ENCODE measurements at places on chromosomes 16 and 17.
A peak's percentile ranks its signal among the peaks of the same experiment; 100 is the strongest.

DNA sequence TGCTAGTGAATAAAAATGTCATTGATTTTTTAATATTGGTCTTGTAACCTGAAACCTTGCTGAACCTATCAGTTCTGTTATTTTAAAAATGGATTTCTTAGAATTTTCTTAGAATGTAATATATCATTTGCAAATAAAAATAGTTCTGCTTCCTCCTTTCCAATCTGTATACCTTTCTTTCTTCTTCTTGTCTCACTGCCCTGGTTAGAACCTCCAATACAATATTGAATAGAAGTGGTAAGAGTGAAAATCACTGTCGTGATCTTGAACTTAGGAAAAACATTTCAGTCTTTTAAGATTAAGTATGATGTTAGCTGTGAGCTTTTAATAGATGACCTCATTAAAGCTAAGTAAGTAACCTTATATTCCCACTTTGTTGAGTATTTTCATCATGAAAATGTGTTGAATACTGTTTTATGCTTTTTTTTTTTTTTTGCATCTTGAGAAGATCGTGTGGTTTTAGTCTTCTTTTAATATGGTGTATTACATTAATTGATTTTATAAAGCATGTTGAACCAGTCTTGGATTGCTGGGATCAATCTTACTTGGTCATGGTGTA, 104.8 kb upstream of the NACA2 start:
- DNase-seq: no peak

GRCh38 chr17:49880291-49881053, 32.6 kb upstream of the TAC4 start:
- DNase-seq: peak; percentile 19

DNA sequence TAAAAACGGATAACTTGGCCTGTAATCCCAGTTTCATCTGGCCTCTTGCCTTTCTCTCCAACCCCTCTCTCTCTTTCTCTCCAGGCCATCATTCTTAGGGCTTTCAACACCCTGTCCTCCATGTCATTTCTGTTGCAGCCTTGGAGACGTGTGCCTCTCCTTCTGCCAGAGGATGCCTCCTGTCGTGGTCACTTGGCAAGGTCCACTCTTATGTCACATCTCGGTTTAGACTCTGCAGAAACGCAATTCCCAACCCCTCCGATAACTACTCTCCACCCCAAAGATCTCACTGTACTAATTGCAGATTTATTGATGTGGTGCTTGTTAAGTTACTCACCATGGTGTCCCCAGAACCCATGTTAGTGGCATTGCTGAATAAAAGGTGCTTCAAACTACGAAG, 787.3 kb upstream of the RBFOX1 start:
- no peak for DNase-seq

- peak; percentile 99 for DNase-seq
These were observed at the start of gene DHX8 for GRCh38 chr17:43483674-43484551. Gene DHX8 (plus strand): TSS chr17:43483975. CDS start chr17:43484038, 63 bp downstream.

GRCh38 chr17:1331708-1332107, 52.2 kb downstream of the TRARG1 start:
- DNase-seq: no peak

GRCh38 chr17:68273722-68274121, 17.2 kb downstream of the SLC16A6 start:
- no peak for DNase-seq

DNA sequence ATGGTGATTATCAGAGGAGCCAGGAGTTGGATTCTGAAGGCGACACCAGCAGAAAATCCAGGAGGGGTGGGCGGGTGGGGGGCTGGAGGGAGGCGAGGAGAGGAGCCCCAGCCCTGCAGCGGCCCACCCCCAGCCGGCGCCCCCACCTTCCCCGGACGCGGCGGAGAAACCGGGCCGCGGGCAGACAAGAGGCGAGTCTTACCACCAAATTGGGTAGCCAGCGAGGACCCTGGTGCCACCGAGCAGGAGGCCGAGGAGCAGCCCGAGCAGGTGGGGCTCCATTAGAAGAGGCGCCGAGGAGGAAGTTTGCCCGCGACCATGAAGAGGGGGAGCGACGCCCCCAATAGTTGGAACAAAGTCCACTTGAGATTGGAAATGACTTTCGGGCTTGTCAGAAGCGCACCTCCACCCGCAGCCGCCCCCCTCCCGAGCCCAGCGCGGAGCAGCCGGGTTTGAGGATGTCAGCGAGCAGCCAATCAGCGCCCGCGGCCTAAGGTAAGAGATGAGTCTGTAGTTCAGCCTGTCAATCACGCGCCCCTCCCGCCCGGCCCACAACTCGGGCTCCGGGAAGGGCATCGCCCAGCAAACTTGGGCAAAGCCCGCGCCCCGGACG, at the start of gene WNT3:
Gene WNT3 (minus strand): TSS at position 377 of the 613 bp plus-strand sequence. CDS start 95 bp downstream, at position 282.
- DNase-seq: no peak

GRCh38 chr17:65409381-65409780, 152.1 kb downstream of the AXIN2 start:
- DNase-seq: no peak

DNA sequence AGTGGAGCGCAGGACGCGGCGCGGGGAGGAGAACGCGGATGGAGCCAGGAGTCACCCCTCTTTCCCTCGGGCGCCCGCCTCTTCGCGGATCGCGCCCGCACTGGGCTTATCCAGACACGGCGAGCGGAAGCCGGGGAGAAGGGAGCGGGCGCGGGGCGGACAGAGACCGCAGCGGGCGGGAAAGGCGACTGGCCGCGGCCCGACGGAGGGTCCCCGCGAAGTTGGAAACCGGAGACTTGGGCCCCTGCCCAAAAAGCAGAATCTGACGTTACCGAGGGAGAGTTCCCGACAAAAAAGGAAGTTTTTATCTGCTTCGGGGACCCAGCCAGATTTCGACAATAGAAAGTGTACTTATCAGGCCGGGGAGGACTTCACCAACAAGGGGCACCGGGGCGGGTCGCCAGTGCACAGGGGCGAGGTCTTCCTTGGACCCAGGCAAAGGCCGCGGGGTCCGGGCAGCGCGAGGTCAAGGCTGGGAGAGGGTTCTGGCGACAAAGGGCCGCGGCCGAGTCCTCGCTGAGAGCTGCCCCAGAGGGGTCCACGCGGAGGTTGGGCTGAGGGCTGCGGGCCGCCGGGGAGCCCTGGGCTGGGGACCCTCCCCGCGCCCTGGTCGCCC, 519 bp downstream of the ST6GALNAC2 start:
- DNase-seq: no peak

- no peak for DNase-seq
These were observed 405.1 kb downstream of the TOX3 start for GRCh38 chr16:52141871-52142270.

- DNase-seq: no peak
These were observed 1.4 kb upstream of the CTRB1 start for GRCh38 chr16:75217389-75217851.

DNA sequence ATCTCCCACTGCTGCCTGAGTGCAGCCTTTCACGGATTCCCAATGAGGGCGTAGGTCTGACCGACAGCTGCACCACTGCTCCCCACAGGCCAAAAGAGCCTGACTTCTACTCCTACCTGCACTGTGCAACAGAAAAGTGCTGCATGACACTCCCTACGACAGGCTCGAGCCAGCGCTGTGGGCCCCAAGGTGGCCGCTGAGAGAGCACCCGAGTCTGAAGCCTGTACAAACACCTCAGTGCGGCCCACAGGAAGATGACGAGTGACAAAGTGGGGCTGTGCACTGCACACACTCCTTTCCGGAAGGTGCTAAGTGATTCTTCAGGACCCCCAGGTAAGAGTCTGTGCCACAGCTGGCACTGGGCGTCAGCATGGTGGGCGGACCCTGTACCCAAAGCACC, 41.2 kb downstream of the FANCA start:
- DNase-seq: no peak

GRCh38 chr17:10620823-10621222, 36.3 kb downstream of the MYH3 start:
- no peak for DNase-seq

DNA sequence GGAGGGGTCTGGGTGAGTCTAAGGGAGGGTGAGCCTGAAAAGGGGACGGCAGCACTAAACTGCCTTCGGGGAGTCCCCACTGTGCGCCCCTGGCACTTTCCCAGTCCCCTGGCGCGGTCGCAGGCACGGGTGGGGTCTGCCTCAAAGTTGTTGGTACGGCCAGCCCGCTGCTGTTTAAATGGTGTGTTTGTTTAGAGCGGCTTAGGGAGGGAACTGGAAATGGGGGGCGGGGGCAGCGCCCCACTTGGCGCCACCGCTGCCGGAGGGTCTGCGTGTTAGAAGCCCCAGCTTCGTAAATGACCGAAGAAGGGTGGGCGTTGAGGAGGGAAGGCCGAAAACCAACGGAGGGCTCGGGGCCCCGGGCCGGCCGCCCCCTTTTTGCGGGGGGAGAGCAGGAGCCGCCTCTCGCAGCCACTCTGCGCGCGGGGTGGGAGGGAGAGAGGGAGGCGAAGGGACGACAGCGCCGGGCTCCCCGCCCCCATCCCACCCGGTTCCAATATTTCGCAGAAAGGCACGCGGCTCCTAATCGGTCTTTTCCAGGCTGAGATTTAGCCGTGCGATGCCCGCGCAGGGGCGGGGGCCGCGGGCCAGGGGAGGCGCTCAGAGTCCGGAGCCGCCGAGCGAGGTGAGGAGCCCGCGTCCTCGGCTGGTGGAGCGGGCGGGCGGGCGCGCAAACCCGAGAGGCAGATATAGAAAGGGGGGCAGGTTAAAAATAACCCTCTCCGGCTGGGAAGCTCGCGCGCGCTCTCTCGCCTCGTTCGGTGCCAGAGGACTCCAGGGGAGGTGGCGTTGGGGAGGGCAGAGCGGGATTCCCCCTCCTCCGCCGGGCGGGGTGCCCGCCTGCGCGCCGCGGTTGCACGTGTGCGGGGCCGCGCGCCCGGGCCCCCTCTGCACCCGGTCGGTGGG, 54.9 kb downstream of the SREBF1 start:
- DNase-seq: peak; percentile 92

- DNase-seq: no peak
These were observed 1.8 kb upstream of the RBFOX3 start for GRCh38 chr17:79612468-79613194.

GRCh38 chr16:82497139-82497538, 129.6 kb upstream of the CDH13 start:
- DNase-seq: no peak

GRCh38 chr17:81578038-81578441, 25.9 kb upstream of the FAAP100 start:
- DNase-seq: no peak

DNA sequence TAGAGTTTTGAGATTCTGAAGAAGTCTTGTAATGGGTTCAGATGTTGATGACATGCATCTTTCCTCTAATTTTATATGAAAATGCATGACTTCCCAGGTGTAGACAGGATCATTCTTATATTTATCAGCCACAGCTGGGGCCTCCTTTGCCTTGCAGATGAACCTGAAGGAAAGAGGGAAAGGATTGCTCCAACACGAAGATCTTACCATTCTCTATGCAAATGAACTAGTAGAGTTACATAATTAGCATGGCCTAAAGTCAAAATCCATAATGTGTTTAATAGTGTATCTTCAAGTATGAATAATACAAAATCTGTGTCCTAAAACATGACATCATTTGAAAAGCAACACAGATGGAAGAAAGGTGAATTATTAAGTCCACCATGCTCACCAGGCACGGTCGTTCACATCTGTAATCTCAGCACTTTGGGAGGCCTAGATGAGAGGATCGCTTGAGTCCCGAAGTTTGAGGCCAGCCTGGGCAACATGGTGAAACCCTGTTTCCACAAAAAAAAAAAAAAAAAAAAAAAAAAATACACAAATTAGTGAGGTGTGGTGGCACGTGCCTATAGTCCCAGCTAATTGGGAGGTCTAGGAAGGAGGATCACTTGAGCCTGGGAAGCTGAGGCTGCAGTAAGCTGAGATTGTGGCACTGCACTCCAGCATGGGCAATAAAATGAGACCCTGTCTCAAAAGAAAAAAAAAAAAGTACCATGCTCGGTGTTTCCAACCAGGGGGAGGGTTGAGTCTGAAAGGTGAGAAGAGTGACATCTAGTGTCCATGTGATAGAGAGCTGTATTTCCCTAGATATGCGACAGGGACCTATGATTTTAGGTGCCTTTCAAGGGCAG, 6.3 kb downstream of the VWA3A start:
- DNase-seq: no peak

- no peak for DNase-seq
These were observed 28.7 kb upstream of the ABCA6 start for GRCh38 chr17:69170377-69170776.

GRCh38 chr16:68366062-68366461, 55.2 kb downstream of the PRMT7 start:
- DNase-seq: no peak

DNA sequence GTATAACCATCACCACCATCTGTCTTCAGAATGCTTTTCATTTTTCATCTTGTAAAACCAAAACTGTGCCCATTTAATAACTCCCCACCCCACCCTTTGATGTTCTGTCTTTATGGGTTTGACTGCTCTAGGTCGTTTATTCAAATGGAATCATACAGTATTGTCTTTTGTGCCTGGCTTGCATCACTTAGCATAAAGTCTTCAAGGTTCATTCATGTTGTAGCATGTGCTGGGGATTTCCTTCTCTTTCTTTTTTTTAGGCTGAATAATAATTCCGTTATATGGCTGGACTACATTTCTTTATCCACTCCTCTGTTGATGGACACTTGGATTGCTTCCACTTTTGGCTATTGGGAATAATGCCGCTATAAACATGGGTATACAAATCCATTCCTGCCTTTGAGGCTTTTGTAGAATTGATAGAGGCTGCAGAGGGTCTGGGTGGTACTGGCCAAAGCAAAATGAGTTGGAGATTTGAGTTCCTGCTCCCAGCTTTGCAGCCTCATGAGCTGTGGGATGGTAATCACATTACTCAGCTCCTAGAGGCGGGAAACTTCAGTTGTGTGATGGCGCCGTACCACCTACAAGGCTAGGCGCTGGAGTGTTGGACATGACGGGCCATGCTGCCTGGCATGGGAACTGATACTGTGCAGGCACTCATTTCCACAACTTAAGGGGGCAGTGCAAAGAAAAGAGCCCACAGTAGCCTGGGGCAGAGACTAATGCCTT, 64.8 kb downstream of the CLEC16A start:
- no peak for DNase-seq

DNA sequence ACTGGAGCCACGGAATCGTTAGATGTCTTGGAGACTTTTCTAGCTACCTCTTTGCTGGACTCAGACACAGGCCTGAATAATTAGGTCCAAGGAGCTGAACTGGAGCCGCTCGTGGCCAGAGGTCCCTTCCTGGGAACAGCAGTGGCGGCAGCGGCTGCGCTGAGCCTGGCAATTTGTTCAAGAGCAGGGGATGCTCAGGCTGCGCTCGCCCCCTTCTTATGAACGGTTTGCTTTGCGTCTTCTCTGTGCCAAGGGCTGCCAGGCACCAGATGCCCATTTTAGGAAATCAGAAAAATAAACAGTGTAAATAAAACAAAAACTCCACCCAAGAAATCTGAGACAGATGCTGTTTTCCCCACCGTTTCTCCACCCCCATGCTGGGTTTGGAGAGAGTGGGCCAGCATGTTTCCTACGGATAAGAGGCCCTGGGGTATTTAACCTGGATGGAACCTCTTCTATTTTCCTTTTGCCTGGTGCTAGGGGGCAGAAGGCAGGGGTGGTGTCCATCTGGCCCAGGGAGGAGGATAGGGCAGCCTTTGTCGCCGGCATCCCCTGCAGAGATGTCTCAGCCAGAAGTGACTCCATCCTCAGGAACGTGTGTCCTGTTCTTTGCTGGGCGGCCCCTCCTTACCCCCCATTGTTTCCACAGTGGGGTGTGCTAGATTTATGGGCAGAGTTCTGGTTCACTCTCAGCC, 163.4 kb downstream of the SEC14L1 start:
- DNase-seq: no peak

All from putamen (tissue), 1 donor.